ENCODE measurements at places on chromosomes 5 and 9.

DNA sequence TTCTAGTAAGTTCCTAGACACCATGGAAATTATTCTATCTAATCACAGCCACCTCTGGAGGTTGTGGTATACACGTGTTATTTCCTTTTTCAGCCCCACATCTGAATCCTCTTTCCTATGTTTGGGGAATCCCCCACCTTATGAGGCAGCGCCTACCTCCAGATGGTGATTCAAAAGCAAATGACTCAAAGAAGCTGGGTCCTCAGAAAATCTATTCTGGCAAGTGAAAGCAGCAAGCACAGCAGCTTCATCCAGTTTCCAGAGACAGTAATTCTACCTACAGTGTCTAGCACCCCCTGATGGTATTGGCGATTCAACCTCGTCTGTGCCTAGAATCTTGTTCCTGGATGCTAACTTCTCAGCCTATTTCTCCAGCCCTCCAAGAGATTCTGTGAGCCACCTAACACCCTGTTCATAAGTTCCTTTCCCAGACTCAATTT, 43.0 kb downstream of the STRBP start:
- DNase-seq = peak; percentile 58

DNA sequence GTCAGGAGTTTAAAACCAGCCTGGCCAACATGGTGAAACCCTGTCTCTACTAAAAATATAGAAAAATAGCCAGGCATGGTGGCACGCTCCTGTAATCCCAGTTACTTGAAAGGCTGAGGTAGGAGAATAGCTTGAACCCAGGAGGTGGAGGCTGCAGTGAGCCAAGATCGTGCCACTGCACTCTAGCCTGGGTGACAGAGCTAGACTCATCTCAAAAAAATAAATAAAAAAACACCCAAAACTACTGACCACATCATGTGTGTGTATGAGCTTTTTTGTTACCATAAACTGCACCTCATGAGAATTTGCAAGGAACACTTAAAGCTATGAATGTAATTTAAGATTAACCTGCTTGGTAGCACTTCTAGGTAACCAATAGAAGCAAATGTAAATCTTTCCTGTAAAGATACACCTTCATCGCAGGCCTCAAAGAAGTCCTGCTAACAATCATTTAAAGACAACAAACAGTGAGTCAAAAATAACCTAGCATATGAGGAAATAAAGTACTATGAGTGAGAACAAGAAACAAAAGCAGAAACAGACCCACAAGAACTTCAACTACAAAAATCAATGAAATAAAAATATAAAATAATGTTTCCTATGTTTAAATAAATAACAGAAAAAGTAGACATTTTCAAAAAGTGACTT, 13.0 kb downstream of the SLC38A9 start:
- DNase-seq = no peak

DNA sequence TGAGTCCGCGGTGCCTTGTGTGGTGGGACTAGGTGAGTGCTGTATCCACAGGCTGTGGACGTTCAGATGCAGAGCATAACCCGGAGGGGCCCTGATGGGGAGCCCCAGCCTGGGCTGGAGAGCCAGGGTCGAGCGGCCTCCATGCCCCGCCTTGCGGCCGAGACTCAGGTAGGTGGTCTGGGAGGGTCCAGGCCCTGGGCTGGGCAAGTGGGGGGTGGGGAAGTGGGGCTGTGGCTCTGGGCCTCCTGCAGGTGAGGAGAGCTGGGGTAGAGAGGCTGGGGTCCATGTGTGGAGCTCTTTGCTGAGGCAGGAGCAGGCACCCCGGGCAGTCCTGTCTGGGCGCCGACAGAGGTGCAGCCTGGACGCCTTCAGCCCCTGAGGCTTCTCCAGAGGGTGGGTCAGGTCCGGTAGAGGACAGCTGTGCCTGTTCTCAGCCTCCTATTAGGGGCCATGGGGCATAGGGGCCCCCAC, 241.1 kb downstream of the CACNA1B start:
- no peak for DNase-seq

GRCh38 chr9:94809778-94810177, 83.3 kb downstream of the AOPEP start:
- no peak for DNase-seq

DNA sequence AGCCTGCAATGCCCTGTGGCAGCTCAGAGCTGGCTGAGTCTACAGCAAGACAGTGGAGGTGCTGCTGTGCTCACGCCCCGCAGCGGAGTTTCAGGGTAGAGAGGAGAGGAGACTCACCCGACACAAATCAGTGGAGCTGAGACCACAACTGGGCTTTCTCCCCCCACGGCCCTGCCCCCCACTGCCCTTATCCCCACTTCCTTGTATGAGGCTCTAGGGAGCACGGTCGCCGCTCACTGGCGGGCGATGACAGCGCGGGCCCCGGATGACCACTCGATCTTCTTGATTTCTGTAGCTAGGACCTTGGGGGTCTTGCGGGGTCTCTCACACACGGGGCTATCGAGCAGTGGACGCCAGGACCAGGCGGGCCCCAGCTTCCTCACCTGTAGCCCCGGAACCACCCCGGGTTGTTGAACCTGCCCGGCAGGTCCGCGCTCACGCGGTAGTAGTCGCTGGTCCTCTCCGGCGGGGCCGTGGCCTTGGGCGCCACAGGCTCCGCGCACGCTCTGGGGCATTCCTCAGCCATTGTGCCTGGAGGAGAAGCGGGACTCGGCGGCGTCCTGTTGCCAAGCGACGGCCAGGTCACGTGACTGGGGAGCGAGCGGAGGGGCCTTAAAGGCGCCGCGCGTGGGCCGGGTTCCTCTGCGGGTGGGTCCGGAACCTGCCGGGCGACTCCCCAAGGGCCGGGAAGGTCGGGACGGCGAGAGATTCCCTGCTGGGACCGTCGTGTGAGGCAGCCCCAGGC, 984 bp upstream of the MRPS2 start:
- peak; percentile 88 for DNase-seq

DNA sequence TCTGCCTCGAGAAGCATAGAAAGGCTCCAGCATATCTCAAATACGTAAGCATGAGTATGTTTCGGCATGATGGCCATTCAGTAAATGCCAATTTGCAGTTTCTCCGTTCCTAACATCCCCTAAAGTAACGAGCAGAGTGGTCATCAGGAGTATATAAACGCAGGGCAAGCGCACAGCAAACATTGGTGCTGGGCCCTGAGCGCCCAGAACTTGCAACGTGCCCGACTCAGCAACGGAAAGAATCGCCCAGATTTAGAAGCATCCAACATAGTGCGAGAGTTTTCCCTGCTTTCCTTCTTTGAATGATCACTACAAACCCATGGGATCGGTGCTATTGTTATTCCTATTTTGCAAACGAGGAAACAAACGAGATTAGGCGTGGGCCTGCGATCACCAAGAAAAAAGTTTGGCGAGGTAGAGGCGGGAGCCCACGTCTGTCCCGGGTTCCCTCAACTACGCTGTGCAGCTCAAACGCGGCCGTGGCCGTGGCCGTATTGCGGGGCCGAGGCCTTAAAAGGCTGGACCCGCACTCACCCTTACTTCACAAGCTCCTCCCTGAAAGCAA, 505 bp downstream of the RPS14 start:
- DNase-seq = no peak

DNA sequence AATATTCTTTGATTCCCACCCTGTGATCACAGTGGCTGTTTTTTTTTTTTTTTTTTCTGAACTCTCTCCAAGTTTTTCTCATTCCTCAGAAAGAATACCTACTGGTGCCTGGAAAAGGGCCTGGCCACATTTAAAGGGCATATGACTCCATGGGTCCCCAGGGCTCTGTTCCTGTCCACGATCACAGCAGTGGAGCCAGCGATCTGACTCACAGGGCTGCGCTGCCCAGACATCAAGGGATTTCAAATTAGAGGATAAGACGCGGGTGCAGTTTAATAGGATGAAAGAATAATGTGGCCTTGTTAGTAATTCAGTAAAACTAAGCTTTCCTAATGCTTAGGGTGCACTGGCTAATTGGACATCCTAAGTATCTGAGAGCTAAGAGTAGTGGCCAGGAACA, 175.1 kb upstream of the MSX2 start:
- peak; percentile 40 for DNase-seq

DNA sequence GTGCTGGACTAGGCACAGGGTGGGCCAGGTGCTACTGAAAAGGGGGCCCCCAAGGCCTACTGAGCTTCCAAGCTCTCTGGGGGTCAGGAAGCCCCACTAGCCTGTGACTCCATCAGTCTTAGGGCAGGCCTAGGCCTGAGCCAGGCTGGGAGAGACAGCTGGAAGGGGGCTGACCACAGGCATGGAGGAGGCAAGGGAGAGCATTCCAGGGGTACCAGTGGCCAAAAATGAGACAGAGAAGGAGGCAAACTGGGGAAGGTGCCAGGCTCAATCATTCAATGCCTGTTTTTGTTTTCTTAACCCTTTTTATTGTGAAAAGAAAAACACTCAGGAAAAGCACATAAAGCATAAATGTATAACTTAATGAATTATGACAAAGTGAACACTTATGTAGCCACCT, 26.2 kb upstream of the TCF7 start:
- DNase-seq = peak; percentile 36

DNA sequence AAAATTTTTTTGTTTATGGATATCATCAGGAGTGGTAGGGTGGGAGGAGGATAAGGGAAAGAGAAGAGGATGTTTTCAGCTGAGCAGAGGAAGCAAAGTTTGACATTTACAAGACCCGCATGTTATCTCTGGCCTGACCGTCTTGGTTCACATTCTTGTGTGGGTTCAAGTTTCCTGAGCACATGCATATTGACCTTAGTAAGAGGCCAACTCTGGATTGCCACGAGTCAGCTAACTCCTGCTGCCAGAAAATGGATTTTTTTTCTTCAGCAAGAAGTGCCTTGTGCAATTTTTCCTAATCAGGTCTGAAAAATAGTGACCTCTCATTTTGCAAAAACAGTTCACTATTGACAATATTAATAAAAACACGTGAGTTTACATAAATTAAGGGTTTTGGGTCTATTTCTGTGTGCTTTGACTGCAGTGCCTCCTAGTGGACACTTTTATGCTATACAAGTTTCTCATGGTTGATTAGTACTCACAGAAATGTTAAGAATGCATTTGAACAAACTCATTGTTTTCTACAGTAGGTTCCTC, 27.1 kb upstream of the BASP1 start:
- peak; percentile 72 for DNase-seq

DNA sequence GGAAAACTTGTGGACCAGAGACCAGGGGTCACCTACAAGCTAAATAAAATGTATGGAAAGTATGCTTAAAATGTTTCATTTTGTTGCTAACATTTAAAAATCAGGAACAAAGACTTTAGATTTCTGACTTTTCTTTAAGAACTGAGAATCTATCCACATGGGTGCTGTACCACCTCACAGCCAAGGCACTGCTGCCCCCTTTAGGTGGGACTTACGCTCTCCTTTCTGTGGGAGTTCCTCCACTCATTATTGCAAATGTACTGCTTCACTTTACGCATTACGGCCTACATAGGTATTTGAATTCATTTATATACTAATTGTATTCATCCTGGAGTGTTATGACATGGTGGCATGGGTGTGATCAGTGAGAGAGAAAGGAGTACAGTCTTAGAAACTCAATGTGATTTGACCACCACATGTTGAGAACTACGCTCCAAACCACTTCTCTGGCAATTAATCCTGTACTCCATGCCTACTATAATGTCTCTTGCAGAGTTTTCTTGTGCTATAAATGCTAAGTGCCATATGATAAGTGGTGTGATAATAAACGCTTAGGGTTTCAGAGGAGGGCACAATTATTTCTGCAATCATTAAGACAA, 24.7 kb upstream of the CETN3 start:
- DNase-seq = peak; percentile 40

DNA sequence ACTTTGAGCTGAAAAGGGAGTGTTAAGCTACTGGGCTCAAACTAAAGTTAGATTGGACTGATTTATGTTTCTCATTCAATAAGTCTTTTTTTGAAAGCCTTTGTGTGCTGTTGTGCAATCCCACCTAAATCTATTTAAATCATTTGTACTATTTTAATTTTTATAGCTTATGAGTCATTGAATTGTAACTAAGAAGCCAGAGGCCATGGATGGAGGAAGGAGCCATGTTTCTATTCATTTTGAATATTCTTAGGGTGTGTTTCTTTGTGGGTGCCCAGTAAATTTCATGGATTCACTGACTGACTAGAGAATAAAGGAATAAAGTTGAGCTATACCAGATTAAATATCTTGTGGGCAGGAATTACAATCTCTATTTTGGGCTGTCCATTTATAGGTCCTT, 238.5 kb downstream of the KIF4B start:
- DNase-seq = no peak

DNA sequence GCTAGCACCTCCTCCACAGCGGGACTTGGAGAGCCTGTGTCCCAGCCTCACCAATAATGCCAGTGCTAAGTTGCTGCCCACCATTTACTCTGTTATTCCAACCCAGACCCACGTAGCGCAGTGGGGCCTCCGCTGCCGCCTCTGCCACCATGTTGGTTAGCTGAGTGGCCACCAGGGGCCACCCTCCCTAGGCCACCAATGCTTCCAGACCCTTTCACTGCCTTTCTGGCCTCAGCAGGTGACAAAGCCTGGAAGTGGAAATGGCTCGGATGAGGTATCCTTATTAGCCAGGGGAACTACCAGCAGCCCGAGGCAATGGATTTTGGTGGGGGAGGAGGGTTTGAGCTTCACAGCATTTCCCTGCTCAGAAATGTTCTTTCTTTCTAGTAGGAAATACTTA, 110.1 kb downstream of the OSTF1 start:
- no peak for DNase-seq

DNA sequence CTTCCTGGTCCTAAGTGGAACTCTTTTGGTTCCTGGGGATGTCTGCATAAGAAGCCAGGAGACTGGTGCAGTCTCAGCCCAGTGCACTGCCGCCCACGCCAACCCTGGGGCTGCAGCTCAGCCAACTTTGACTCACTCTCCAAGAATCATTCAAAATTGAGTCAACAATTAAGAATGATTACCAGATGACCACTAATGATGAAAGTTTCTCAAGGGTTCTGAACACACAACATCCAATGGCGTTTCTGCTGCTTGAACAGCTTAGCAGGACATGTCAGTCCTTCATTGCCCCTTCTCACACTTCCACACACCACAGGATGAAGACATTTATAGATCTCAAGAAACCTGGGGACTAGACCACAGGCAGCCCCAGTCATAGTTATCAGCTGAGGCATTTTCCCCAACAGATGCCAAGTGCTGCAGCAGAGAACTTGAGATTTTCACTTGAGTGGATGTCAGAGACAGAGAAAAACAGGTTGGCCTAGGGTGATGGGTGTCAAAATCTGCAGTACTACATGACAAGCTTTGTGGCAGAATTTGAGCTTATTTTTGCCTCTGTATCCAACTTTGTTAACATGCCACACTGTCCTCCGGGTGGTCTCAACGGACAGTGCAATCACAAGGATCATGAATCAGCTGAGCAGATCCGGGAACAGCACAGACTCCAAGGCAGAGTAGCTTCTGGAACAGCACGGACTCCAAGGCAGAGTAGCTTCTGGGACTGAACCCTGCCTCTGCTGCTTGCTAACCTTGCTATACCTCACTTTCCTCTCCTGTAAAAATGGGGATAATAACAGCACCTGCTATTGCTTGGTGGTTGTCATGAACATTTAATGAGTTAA, 356.1 kb downstream of the SPOCK1 start:
- peak; percentile 91 for DNase-seq

Measured in fibroblast of skin of back (primary cell).